ENCODE measurements at places on chromosomes 13 and 19. TPM values are rescaled to one million over a fixed set of nuclear protein-coding genes. Genes with fewer than 3 reads are reported as not detected.
A peak's percentile ranks its signal among the peaks of the same experiment; 100 is the strongest.

The EBPL gene
- total RNA-seq = 25.0 TPM

DNA sequence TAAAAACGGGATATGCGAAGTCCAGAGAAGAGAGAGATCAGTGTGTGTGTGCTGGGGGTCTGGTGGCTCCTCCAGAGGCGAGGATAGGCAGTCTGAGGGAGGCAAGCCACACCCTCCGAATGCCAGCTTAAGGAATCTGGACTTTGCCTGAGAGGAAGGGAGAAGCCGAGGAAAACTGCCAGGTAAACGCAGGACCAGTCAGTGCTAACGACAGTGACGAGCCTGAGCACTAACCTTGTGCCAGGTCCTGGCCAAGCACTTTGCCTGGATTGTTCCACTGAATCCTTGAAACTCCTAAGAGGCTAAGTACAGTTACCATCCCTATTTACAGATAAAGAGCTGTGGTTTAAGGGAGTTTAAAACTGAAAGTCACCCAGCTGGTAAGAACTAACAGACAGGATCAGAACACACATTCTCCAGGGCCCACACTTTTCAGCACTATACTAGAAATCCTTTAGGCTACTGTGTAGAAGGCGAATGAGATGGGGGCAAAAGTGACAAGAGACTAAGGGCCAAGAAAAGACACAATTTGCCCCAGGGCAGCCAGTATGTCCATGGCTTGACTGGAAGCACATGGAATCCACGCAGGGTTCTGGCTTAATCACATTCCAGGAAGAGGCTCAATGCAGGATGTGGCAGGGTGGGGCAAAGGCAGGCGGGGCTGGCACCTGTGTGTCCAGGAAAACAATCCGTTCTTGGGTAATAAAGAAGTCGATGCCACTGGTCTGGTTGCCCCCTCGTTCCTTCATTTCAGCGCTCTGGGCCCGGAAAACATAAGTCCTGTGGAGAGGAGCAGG, 15.1 kb downstream of the SMG9 start:
- no peak for DNase-seq
- H3K4me3 ChIP-seq = no peak overlapping the region
- peaks cover 68% of the 10 kb centered on the region for H3K36me3 ChIP-seq
- H3K27me3 ChIP-seq = no peaks in the 10 kb centered on the region
- peak overlapping the region; percentile 57 for H3K27ac ChIP-seq

The GAPDHS gene
- not detected for total RNA-seq

- H3K27me3 ChIP-seq = no peaks in the 10 kb centered on the region
- peaks cover 55% of the 10 kb centered on the region for H3K36me3 ChIP-seq
- no peak for DNase-seq
These were observed 4.3 kb downstream of the CHAMP1 start for GRCh38 chr13:114318624-114319023.

DNA sequence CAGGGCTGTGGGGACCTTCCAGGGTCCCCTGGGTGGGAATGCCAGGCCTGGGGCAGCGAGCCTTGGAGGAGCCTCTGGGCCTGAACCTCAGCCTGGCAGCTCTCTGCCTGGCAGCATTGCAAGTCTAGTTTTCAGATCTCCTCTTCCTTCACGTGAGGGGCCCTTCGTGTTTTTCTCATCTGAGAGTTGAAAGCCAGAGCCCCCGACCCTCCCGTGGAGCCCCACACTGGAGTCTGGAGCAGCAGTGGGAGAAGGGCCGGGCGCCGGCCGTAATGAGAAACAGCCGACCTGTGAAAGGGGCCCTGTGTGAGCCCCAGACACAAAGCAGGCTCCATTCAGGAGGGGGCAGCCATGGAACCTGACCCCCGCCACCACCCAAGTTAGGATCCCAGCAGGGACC, 19.3 kb downstream of the TMED1 start:
- H3K4me3 ChIP-seq = no peak overlapping the region
- no peak for DNase-seq
- no peaks in the 10 kb centered on the region for H3K27me3 ChIP-seq
- H3K36me3 ChIP-seq = peaks cover 49% of the 10 kb centered on the region
- H3K4me1 ChIP-seq = peaks cover 42% of the 10 kb centered on the region

The P2RY11 gene
- total RNA-seq = 53.6 TPM

The TLE6 gene
- 2.7 TPM for total RNA-seq

DNA sequence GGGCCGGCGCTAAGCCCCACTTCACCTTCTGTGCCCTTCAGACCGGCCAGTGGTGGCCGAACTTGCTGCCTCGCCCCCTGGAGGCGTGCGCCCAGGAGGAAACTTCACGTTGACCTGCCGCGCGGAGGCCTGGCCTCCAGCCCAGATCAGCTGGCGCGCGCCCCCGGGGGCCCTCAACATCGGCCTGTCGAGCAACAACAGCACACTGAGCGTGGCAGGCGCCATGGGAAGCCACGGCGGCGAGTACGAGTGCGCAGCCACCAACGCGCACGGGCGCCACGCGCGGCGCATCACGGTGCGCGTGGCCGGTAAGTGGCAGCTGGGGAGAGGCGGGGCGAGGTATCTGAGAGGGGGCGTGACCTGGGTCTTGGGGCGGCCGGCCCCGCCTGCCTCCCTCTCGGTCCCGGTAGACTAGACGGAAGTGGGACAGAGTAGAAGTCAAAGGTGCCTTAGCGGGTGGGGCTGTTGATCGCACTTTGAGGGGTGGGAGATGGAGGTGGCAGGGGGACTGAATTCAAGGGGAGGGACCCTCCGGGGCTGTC, 5.6 kb downstream of the ICAM5 start:
- peak overlapping the region; percentile 68 for H3K4me3 ChIP-seq
- peaks cover 53% of the 10 kb centered on the region for H3K4me1 ChIP-seq
- DNase-seq = peak; percentile 80
- H3K27ac ChIP-seq = peak overlapping the region; percentile 71

DNA sequence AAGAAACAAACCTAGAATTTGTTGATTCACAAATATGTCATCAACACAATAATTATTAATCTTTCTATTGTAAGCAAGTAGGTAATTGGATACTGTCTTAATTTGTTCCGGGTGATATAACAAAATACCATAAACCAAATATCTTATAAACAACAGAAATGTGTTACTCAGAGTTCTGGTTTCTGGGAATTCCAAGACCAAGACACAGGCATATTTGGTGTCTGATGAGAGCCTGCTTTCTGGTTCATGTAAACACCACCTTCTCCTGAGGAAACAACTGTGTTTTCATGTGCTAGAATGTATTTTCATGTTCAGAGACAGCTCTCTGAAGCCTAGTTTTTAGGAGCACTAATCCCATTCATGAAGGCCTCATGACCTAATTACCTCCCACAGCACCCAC, 1819.5 kb downstream of the SLITRK5 start:
- no peaks in the 10 kb centered on the region for H3K36me3 ChIP-seq
- no peaks in the 10 kb centered on the region for H3K4me1 ChIP-seq
- no peak overlapping the region for H3K4me3 ChIP-seq

The CERS4 gene
- 28.1 TPM for total RNA-seq

GRCh38 chr13:66415444-66415843, 814.7 kb downstream of the PCDH9 start:
- H3K4me1 ChIP-seq = no peaks in the 10 kb centered on the region
- H3K36me3 ChIP-seq = no peaks in the 10 kb centered on the region
- no peak overlapping the region for H3K27ac ChIP-seq
- DNase-seq = no peak

- H3K4me3 ChIP-seq = no peak overlapping the region
- no peak for DNase-seq
- no peaks in the 10 kb centered on the region for H3K4me1 ChIP-seq
- H3K27ac ChIP-seq = no peak overlapping the region
- H3K27me3 ChIP-seq = peaks cover 2% of the 10 kb centered on the region
These were observed 189.3 kb upstream of the GPR12 start for GRCh38 chr13:26949701-26950502.

DNA sequence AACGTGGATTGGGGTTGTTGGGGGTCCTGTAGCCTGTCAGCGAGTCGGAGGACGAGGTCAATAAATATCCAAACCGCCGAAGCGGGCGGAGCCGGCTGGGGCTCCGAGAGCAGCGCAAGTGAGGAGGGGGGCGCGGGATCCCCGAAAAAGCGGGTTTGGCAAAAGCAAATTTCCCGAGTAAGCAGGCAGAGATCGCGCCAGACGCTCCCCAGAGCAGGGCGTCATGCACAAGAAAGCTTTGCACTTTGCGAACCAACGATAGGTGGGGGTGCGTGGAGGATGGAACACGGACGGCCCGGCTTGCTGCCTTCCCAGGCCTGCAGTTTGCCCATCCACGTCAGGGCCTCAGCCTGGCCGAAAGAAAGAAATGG, 754 bp upstream of the SIX5 start:
- H3K4me3 ChIP-seq = peak overlapping the region; percentile 81
- peaks cover 27% of the 10 kb centered on the region for H3K27me3 ChIP-seq
- peak overlapping the region; percentile 74 for H3K27ac ChIP-seq

GRCh38 chr13:105048677-105049076, 1486.8 kb downstream of the EFNB2 start:
- H3K36me3 ChIP-seq = no peaks in the 10 kb centered on the region
- H3K27me3 ChIP-seq = no peaks in the 10 kb centered on the region
- H3K4me1 ChIP-seq = no peaks in the 10 kb centered on the region
- no peak for DNase-seq
- H3K4me3 ChIP-seq = no peak overlapping the region
- no peak overlapping the region for H3K27ac ChIP-seq

- no peak for DNase-seq
- no peak overlapping the region for H3K27ac ChIP-seq
- no peaks in the 10 kb centered on the region for H3K4me1 ChIP-seq
These were observed 11.9 kb downstream of the PDCD2L start for GRCh38 chr19:34416021-34416545.

DNA sequence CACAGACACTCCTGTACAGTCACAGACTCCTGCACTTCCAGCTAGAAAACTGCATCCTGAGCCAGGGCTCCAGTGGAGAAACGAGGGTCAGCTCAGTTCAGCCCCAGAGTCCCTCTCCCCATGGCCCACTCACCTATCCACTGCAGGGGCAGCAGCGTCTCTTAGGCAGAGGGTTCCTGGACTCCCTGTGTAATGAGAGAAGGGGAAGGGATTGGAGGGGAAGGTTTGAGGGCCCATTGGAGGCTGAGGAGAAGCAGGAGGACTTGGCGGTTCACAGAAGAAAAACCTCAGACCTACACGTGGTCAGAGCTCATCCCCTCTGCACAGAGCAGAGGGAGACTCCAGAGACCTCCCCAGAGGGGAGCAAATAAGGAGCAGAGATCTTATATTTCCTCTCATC, 9.2 kb upstream of the CEACAM18 start:
- H3K27ac ChIP-seq = no peak overlapping the region
- no peak for DNase-seq
- H3K4me1 ChIP-seq = peaks cover 20% of the 10 kb centered on the region
- peaks cover 2% of the 10 kb centered on the region for H3K36me3 ChIP-seq
